CD8-positive, alpha-beta memory T cell (primary cell): ENCODE measurements at places on chromosomes 2 and 18.

- no peak for DNase-seq
These were observed 272.3 kb upstream of the PKDCC start for GRCh38 chr2:41775366-41776025.

GRCh38 chr2:121128741-121129659, 156.0 kb downstream of the TFCP2L1 start:
- DNase-seq = no peak

DNA sequence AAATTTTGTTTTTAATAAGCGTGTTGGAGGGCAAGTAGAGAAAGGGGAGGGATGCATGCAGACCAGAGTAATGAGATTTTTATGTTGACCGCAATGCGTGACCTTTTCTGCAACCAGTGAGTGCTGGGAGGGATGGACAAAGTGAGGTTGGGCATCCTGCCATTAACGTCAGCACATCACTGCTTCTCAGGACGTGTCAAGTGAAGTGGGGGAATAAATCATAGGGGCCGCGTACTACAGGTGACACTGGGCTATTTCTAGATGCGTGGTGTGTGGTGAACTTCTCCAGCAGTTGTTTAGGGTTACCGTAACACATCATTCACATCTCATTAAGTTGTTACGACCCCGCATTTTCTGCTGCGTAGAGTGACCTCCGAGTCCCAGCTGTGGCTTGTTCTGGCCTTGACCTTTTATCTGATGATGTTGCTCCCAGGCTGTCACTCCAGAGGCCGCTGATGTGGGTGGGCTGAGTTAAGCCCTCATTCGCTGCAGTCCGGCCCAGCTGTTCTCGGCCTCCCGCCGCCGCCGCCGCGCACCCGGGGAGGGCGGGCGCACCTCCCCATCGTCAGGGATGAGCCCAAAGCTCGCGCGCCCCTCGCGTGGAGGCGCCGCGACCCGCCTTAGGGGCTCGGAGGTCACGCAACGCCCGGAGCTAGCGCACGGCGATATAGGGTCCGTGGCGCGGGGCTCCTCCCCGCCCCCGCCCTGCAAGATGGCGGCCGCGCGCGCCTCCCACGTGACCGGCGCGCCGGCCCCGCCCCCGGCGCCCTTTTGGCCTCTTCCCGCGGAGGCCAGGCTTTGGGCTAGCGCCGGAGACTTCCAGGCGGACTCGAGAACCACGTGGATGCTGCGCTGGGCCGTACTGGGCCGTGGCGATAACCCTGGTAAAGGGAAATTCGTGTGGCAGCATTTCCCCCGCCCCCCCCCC, 3.5 kb downstream of the ZCCHC2 start:
- DNase-seq = peak; percentile 57

- DNase-seq = no peak
These were observed 121.7 kb downstream of the MMADHC start for GRCh38 chr2:149465873-149466272.

DNA sequence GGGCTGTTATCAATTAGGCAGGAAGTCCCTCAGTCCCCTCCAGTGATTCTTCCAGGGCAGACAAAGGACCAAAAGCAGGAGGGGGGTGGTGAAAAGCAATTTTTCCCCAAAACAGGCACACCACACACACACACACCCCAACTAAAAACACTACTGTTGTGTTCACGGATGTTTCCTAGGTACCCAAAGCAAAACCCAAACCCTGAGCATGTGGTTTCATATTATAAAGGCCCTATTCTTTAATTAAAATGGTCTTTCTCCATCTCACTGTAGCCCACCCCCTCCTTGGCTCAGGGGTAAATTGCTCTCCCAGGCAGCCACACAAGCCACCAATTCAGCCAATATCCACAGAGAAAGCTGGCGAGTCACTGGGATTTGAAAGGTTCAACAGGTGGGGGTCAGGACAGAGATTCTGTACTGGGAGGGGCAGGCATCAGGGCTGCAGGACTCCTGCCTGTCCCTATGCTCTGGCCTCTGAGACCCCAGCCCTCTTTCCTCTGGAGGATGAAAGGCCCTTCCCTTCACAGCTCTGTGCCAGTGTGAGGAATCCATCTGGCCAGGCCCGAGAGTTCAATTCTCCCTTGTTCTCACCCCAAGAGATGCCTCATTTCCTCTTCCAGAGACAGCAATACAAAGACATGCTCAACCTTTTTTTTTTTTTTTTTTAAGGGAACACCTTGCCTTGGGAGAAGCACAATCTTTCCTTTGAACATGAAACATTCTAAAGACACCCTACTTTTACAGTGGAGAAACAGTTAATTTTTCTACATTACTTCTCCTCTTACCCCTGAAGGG, 43.6 kb downstream of the SPRED2 start:
- DNase-seq = no peak

- DNase-seq = no peak
These were observed 26.4 kb upstream of the TFPI start for GRCh38 chr2:187580462-187581124.
